ENCODE measurements at places on chromosomes 2 and 18. TPM values are rescaled to one million over a fixed set of nuclear protein-coding genes. Genes with fewer than 3 reads are reported as not detected.

GRCh38 chr2:235605312-235606003 lies 111.6 kb downstream of the AGAP1 start:
- no peaks in the 10 kb centered on the region for H3K27me3 ChIP-seq
- no peak overlapping the region for H3K27ac ChIP-seq
- no peak for DNase-seq
- H3K4me1 ChIP-seq = no peaks in the 10 kb centered on the region
- no peaks in the 10 kb centered on the region for H3K36me3 ChIP-seq

DNA sequence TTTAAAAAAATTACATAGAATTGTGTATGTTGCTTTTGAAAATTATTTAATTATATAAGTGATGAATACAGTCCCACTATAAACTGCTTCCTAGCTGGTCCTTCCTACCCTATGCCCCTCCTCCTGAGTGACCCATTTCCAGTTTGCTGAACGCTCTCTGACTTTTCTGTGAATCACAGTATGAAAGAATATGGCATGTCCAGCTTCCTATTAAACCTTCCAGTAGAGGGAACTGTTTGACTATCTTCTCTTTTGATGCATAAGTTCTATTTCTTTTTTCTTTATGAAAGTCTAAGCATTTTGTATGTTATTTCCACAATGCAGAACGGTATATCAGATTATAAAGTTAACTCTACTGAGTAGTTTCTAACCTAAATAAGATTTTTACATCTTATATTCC lies 41.3 kb downstream of the PSMG2 start:
- H3K4me1 ChIP-seq = no peaks in the 10 kb centered on the region
- H3K27ac ChIP-seq = no peak overlapping the region
- no peak for DNase-seq

GRCh38 chr2:140122001-140122400 lies 1341.8 kb upstream of the NXPH2 start:
- H3K27ac ChIP-seq = no peak overlapping the region
- H3K27me3 ChIP-seq = no peaks in the 10 kb centered on the region

ANXA4 gene
- total RNA-seq = 61.6 TPM

NTSR2 gene
- total RNA-seq = not detected

Measured in breast epithelium (tissue), 4 donors.